Tibial nerve (tissue), 4 donors: ENCODE measurements at places on chromosomes 4 and X. TPM values are rescaled to one million over a fixed set of nuclear protein-coding genes. Genes with fewer than 3 reads are reported as not detected.

The P2RY4 gene
- 3.9 TPM for total RNA-seq

The TLR2 gene
- total RNA-seq = 44.4 TPM

DNA sequence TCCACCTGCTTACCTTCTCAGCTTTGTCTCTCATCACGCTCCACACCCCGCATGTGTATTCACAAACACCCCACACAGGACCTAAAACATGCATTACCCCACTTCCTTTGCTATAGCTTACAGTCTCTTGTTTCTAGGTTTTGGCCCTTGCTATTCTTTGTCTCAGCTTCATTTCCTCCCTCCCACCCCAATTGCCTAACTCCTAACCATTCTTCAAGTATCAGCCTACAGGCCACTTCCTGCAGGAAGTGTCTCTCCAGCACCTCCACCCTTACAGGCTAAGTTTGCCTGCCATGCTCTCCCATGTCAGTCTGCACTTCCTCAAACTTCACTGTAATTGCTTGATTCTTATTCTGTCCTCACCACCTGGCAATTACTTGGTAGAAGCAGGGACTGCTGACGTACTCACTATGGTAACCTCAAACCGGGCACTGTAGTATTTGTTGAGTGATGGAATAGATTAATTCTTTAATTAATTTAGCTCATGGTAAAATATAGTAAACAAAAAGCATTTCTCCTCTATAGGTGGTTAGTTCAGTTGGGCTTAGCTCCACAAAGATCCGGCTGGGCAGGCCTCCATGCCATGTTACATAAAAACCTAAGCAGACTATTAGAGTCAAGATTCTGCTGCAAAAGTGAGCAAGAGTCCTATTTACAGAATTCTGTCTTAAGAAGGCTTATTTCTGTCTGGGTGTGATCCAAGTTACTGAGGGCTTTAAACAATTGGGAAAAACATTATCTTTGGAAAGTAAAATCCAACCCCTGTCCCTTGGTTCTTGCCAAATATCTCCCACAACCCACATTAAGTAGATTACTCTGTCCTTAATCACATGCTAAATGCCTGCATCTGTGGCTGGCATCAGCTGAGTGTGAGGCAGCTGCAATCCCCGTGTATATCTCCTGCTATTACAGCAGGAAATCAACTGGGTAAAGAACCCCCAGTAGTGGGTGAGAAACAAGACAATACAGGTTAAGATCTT is 124.7 kb upstream of the CPEB2 start:
- DNase-seq = no peak

- DNase-seq = no peak
Measured at GRCh38 chr4:42391355-42391664, 6.0 kb upstream of the SHISA3 start.

DNA sequence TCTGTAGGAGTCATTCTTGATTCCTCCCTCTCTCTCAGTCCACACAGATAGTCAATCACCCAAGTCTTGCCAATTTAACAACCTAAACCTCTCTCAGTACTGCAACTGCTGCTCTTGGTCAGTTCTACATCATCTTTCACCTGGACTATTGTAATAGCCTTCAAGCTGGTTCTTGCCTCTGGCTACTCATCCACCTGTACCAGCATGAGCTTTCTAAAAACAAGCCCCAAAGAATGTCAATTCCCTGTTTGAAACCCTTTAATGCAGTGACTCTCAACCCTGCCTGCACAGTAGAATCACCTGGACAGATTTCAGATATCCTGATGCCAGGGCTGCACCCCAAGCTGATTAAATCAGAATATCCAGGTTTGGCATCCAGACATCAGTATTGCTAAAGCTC is 48.3 kb downstream of the VGLL1 start:
- DNase-seq = no peak

The SH3D19 gene
- 159 TPM for total RNA-seq

DNA sequence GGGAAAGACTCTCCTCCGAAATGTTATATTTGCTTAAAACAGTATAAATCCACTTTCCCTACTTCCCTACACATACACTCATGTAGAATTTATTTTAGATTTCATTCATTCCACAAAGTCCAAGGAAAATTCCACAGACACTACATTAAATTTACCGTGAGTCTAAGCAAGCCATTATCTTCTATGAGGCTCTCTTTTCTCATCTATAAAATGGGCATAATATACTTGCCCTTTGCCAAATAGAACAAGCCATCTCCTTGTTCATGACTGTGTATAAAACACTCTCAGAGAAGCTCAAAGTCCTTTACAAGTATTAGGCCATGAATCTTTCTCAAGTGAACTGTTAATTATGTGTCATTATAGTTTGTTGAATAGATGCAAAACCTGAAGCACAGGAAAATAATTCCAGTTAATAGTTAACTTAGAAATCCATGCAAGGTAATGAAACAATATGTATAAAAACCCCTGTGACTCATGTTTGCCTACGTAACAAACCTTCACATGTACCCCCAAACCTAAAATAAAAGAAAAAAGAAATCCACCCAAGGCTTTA is 10.7 kb downstream of the TEC start:
- DNase-seq = no peak

DNA sequence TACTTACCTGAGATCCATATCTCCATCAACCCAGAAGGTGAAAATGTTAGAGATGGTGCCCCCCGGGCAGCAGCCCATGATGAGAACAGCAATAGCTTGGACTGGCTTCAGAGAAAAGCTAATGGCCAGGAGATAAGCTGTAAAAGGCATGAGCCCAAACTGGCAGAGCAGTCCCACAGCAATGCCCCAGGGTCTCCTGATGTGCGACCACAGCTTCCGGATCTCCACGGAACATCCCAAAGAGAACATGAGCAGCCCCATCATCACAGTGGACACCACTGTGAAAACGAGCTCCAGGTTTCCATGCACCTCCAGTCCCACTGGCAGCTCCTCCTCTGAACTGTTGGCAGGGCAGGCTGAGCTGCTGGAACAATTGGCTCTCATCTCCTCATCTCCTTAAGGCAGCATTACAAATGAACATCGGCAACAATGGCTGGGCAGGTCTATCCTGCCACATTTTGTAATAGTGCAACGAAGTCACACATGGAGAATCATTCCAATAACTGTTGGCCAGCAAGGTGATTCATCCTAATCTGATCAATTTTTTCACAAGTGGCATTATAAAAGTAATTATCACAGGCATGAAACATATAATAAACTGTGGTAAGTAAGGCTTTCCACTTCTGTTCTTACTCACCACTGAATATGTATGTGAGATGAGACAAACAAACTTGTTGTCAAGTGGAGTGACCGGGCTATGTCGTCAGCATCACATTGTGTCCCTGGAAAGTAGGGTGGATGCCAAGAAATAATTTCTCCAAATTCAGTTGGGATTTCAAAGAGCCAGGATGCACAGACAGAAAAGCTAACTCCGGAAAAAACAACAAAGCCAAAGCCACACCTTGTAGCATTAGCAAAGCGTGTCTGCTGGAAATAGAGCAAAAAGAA is at the start of gene SLC10A6:
SLC10A6 (minus strand) TSS at position 653 of the 888 bp plus-strand sequence; CDS start at position 384, 269 bp downstream.
- DNase-seq = peak; percentile 15

DNA sequence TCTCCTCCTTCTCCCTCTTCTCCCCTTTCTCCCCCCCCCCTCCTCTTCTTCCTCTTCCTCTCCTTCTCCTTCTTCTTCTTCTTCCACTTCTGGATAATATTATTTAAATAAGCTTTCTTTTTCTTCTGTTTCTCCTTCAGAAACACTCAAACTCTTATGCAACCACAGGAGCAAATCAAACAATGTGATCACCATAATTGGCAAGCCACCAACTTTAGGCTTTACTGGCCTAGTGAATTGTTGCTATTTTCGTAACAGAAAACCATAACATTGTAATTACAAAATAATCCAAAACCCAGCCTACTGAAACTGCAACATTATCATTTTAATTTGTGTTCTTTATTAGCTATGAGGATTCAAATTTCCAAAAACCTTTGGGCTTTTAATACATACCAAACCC is 14.3 kb downstream of the DCAF8L1 start:
- peak; percentile 5 for DNase-seq

The COX7B2 gene
- not detected for total RNA-seq

DNA sequence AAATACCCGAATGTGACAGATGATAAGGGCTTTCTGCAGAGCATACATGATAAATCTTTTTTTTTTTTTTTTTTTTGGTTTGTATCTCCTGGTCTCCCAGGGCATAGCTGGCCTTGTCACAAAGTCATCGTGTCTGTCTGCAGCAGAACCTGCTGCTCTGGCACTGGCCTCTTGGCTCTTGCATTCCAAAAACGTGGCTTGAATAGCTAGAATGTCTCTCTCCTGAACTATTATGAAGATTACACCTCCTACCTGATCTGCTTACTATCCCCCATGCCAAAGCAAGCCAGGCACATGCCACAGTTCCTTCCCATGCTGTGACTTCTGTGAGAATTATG is 50.4 kb upstream of the SCRG1 start:
- DNase-seq = no peak

The ASB5 gene
- total RNA-seq = not detected

- DNase-seq = no peak
Measured at GRCh38 chr4:22607382-22607781, 85.4 kb upstream of the GBA3 start.

- no peak for DNase-seq
Measured at GRCh38 chrX:41435708-41436107, 11.4 kb upstream of the NYX start.

DNA sequence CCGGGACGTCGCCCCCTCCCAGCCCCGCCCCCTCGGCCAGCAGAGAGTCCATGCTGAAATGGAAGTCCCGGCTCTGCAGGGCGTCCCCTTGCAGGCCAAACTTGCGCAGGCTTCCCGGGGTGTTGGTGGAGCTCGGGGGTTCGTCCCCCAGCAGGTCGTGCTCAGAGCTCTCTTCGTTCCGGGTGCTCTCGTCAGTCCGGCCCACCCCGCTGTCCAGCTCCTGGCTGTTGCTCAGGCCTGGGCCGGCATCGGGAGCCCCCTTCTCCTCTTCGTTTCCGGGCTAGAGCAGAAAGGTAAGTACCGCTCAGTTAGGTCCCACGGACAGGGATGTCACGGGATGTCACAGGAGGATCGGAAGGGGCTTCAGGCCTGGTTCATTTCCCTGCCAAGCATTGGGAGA is 10.2 kb downstream of the SSR4 start:
- no peak for DNase-seq

- no peak for DNase-seq
Measured at GRCh38 chr4:84865600-84865999, 100.9 kb downstream of the WDFY3 start.

DNA sequence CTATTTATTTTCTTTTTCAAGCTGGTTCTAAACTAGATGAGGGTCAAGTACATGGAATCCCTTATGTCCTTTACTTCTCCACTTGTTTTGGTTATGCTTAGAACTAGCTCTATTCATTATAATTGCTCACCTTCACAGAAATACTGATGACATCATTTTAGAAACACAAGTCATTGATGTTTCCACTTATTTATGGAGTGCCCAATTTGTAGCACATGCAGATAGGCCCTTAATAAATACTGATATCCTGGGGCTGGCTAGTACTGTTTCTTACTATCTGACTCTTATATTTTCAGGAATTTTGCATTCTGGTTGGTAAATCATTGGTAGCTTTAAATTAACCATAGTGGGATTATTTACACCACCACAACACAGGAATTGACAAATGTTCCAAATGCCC is 112.2 kb downstream of the NAA11 start:
- DNase-seq = no peak

The GAGE1 gene
- total RNA-seq = not detected

GRCh38 chrX:15468036-15468435 is 25.1 kb downstream of the PIR start:
- DNase-seq = no peak

The DGKK gene
- not detected for total RNA-seq

GRCh38 chrX:151763711-151764110 is 29.2 kb downstream of the CNGA2 start:
- no peak for DNase-seq
